Osteoblast (primary cell): ENCODE measurements at places on chromosomes 3 and 15. TPM values are rescaled to one million over a fixed set of nuclear protein-coding genes. Genes with fewer than 3 reads are reported as not detected.

Gene SAXO2
- 1.1 and 6.2 TPM in 2 replicates for total RNA-seq

Gene CEMIP
- total RNA-seq: 579 and 687 TPM in 2 replicates

GRCh38 chr15:87896936-87897335 lies 359.6 kb downstream of the NTRK3 start:
- H3K27me3 ChIP-seq: no peaks in the 10 kb centered on the region
- no peaks in the 10 kb centered on the region for H3K36me3 ChIP-seq
- no peak overlapping the region for H3K27ac ChIP-seq
- H3K4me3 ChIP-seq: no peak overlapping the region
- no peaks in the 10 kb centered on the region for H3K4me1 ChIP-seq
- DNase-seq: no peak

Gene UCN2
- 0.29 and 0.72 TPM in 2 replicates for total RNA-seq

Gene CNTN3
- 0.29 and 0.36 TPM in 2 replicates for total RNA-seq

- H3K36me3 ChIP-seq: no peaks in the 10 kb centered on the region
- H3K27me3 ChIP-seq: no peaks in the 10 kb centered on the region
- H3K4me3 ChIP-seq: no peak overlapping the region
- no peak overlapping the region for H3K27ac ChIP-seq
Measured at GRCh38 chr3:110491413-110491812, 580.2 kb upstream of the NECTIN3 start.
